ENCODE measurements at places on chromosomes 6 and 20. TPM values are rescaled to one million over a fixed set of nuclear protein-coding genes. Genes with fewer than 3 reads are reported as not detected.
A peak's percentile ranks its signal among the peaks of the same experiment; 100 is the strongest.

- peak; percentile 35 for DNase-seq
These were observed 34.5 kb downstream of the HCRTR2 start for GRCh38 chr6:55208478-55209458.

- DNase-seq: no peak
These were observed 29.8 kb downstream of the KCNS1 start for GRCh38 chr20:45070932-45071632.

DNA sequence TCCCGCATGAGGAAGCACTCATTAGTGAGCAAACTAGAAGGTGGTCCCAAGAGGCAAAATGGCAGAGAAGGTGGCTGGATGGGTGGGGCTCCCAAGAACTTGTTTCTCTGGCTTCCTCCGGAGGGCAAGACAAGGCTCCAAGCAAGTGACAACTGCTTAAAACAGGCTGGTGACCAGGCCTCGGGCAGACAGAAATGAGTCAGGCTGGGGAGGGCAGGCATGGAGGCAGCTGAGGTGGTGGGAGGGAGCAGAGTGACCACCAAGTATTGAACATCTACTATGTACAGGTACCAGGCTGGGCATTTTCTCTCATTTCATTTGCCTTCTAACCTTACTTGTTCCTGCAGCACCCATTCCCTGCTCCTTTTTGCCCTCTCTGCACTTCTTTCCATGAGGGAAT lies 33.4 kb downstream of the TNXB start:
- no peak for DNase-seq

The OPN5 gene
- total RNA-seq: under 0.01 TPM

GRCh38 chr6:85942844-85943243 lies 300.2 kb upstream of the SYNCRIP start:
- no peak for DNase-seq

DNA sequence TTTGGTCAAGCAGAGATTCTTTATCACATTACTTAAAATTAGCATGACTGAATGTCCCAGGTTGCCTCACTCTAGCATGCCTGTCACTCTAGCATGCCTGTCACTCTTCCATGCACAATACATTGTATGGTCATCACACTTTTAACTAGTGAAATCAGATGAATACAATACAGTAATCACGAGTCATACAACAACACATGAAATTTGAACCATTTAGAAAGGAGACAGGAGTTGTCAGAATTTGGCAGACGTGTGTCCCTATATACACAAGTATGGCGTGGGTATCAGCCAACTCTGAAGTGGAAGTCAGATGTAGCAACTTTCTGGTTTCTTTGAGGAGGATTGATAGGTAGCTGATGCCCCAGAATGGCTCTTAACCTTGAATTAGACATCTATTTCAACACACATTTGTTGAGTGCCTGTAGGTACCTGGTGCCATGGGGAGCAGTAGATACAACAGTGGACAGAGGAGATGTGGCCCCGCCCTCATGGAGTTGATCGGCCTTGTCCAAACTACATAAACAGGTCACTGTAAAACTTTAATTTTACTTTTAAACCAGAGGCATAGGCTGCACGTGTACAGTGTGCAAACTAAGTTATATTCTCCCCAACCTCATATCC lies 116.1 kb upstream of the TIAM2 start:
- DNase-seq: no peak

- DNase-seq: no peak
These were observed 78.4 kb downstream of the HDGFL1 start for GRCh38 chr6:22647719-22648118.

GRCh38 chr20:44594730-44595129 lies 12.4 kb downstream of the PKIG start:
- peak; percentile 70 for DNase-seq

The ALDH5A1 gene
- 3.8 TPM for total RNA-seq

The E2F1 gene
- 0.89 TPM for total RNA-seq

- DNase-seq: no peak
These were observed 64.2 kb downstream of the FKBP5 start for GRCh38 chr6:35624341-35625070.

The WTAP gene
- 146 TPM for total RNA-seq

The CD40 gene
- 89.6 TPM for total RNA-seq

- DNase-seq: no peak
These were observed 11.9 kb downstream of the DIDO1 start for GRCh38 chr20:62914436-62914835.

DNA sequence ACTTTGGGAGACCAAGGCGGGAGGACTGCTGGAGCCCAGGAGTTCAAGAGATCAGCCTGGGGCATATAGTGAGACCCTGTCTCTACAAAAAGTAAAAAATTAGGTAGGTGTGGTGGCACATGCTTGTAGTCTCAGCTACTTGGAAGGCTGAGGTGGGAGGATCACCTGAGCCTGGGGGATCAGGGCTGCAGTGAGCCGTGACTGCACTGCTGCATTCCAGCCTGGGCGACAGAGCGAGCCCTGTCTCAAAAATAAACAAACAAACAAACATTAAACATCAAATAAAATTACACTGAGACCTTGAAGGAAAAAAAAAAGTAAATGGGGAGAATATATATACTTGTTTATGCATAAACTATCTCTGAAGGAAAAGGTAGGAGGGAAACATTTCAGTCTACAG lies 387.8 kb downstream of the ZFAND3 start:
- DNase-seq: no peak

DNA sequence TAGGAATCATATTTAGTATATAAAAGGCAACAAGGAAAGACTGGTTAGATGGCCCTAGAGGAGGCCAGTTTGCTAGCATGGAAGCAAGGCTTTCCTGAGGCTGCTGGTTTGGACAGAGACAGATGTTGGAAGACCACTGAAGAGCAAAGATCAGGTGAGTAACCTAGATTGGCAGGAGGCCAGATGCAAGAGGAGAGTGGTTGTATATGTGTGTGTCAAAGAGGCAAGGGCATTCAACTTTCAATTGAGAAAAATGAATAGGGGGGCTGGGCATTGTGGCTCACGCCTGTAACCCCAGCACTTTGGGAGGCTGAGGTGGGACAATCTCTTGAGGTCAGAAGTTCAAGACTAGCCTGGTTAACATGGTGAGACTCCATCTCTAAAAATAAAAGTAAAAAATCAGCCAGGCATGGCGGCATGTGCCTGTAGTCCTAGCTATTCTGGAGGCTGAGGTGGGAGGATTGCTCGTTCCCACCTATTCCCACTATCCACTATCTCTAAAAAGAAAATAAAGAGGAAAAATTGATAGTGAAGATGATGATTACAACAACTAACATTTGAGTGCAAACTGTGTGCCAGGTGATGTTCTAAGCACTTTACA lies 79.8 kb downstream of the PRDM1 start:
- DNase-seq: peak; percentile 80

DNA sequence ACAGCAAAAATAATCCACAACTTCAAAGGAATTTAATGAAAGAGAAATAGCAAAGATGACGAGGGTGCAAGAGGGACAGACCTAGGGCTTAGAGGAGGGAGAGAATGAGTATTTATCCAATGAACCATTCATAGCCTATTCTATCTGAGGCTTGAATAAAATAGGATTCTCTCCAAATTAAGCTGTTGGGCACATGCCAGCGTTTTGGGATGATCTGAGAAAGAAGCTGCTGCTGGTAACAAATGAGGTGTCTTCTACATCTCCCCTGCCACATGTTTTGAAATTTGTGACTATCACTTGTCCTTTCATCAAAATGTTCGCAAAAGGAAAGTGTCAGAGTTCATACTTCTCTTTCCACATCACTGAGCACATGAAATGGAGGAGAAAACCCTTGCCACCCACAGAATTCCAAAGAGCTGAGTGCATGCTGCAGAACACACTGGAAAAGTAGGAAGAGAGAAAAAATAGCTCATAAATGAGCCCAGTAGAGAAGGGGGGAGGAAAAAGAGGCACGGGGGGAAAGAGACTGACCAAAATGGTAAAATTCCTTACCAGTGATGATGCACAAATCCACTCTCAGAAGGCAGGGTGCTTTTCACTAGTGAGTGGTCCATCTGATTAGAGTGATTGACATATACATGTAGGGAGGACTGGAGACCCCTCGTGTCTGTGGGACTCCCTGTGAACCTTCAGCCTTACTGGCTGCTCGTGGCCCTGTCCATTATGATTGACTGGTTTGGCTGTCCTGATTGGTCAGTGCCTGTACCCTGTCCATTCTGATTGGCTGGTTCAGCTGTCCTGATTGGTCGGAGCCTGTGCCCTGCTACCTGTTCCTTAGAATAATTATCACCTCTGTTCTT lies 180.5 kb downstream of the OGFRL1 start:
- peak; percentile 99 for DNase-seq

- DNase-seq: peak; percentile 70
These were observed 664.8 kb upstream of the GJE1 start for GRCh38 chr6:141467881-141468280.

The HEY2 gene
- total RNA-seq: not detected

- DNase-seq: no peak
These were observed 20.0 kb upstream of the BEND6 start for GRCh38 chr6:56934876-56935275.

DNA sequence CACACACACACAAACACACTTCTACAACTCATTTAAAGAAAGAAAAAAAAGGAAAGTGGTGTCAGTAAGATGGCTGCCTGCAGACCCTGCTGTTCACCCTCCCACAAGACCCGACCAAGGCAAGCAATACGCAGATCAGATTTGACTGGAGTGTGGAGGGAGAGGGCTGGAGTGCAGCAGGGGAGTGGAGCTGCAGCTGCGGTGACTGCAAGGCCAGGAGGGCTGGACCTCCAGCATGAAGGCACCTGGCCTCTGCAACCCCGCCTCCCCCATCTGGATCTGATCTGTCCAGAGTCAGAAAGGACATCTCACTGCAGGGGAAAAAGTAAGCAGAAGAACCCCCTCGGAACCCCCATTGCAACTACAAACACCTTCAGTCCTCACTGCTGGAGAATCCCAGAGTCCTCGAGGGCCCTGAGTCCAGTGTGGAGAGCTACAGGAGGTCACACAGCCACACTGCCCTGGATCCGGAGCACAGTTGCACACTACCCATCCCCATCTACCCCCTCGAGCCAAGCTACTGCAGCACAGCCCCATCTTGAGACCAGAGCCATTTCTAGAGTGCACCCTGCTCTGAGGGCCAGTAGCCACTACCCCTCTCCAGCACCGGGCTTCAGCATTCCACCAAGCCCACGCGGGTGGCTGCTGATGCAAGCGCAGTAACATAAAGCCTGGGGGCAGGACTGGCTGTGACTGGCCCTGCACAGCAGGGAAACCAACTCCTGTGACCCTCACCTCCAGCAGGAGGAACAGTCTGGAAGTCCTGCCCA lies 41.9 kb upstream of the SRSF6 start:
- DNase-seq: peak; percentile 2

GRCh38 chr20:64033981-64034493 lies 1.9 kb upstream of the C20orf204 start:
- DNase-seq: no peak

The TRIM27 gene
- total RNA-seq: 58.3 TPM

- peak; percentile 2 for DNase-seq
These were observed 63.6 kb upstream of the SYNDIG1 start for GRCh38 chr20:24405810-24406209.

- DNase-seq: no peak
These were observed 93.7 kb downstream of the SULF2 start for GRCh38 chr20:47691625-47692024.

DNA sequence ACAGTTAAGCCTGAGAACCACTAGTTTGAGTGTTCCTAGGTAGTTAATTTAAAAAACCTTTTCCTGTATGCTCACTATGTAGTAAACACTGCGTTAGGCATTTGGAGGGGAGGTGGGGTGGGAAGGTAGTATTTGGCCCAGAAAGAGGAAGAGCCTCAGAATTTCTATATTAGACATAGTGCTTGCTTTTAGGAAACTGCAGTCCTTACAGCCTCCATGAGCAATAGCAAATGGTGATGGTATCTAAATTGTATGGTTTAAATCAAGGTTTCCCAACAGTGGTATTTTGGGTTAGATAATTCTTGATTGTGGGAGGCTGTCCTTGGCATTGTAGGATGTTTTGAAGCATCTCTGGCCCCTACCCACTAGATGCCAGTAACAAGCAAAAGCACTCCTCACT lies 61.5 kb upstream of the RIPOR2 start:
- DNase-seq: no peak

The MCCD1 gene
- 0.15 TPM for total RNA-seq

Measured in renal cortical epithelial cell (primary cell).